ENCODE measurements at places on chromosomes 1 and 21. TPM values are rescaled to one million over a fixed set of nuclear protein-coding genes. Genes with fewer than 3 reads are reported as not detected.

Gene COL8A2
- 0.14 TPM for total RNA-seq

Gene CFAP45
- 0.61 TPM for total RNA-seq

Gene KRTAP11-1
- total RNA-seq: not detected

Gene GJA9
- total RNA-seq: not detected

Gene CNKSR1
- total RNA-seq: 0.33 TPM

Gene AGT
- total RNA-seq: 0.12 TPM

Gene CITED4
- total RNA-seq: 76.1 TPM

Gene AADACL3
- total RNA-seq: not detected

Gene F5
- 0.05 TPM for total RNA-seq

Gene APCS
- total RNA-seq: not detected

Gene COL24A1
- total RNA-seq: 0.03 TPM

Gene OR10J1
- not detected for total RNA-seq

Gene SAMSN1
- total RNA-seq: not detected

Gene RAB7B
- total RNA-seq: 1.8 TPM

Gene PRDM16
- 0.05 TPM for total RNA-seq

Gene EXO1
- 22.6 TPM for total RNA-seq

Gene NCMAP
- 0.05 TPM for total RNA-seq

Gene SUSD4
- 0.60 TPM for total RNA-seq

Gene CHIA
- total RNA-seq: not detected

Gene CCDC30
- total RNA-seq: 0.59 TPM

Gene CFHR2
- not detected for total RNA-seq

Gene UTP11
- total RNA-seq: 77.3 TPM

Gene C1orf21
- total RNA-seq: 11.4 TPM

Gene RBP7
- total RNA-seq: 5.2 TPM

Gene PADI2
- total RNA-seq: 1.5 TPM

All from A549 treated with CORT108297 at 1 μM for 4 hours (cell line).